ENCODE measurements at places on chromosomes 6 and 20.

DNA sequence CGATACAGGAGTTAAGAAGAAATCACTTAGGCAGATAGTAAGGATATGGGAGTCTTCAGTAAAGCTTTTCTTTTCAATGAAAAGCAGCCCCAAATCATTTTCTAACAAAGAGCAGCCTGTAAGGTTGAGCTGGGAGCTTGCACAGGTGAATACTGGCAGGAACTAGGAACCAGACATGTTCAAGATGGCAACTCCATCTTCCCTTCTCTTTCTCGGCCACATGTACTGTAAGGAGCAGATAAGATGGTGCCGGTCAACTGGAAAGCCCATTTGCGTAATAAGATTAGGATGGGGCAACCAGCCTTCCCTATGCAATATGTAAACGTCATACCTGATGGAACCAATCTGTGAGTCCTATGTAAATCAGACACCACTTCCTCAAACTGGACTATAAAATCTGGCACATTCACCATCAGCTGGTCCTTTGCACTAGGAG is 46.2 kb upstream of the RNGTT start:
- DNase-seq, result no peak

- DNase-seq, result no peak
Measured at GRCh38 chr20:51447097-51447764, 95.3 kb downstream of the NFATC2 start.

GRCh38 chr20:47691625-47692024 is 93.7 kb downstream of the SULF2 start:
- no peak for DNase-seq

- no peak for DNase-seq
Measured at GRCh38 chr20:63409066-63409833, 48.1 kb upstream of the CHRNA4 start.

GRCh38 chr6:130713144-130713543 is 114.1 kb upstream of the SMLR1 start:
- DNase-seq, result no peak

DNA sequence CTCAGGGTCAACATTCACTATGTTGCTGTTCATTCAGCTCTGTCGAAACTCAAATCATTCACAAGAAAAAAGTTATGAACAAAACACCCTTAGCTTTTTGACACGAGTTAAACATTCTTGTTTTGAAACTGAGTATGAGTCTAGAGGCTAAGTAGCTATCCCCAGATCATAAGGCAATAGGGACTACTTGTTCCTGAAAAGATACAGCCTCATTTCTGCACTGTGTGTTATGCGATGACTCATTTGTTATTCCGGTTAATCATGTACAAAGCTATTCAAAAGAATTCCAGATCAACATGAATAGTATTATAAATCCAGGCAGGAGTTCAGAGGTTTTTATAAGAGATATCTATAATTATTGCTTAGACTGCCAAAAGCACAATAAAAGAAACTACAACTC is 908.0 kb downstream of the QKI start:
- no peak for DNase-seq

GRCh38 chr6:16257999-16258708 is 19.8 kb downstream of the GMPR start:
- DNase-seq, result no peak

DNA sequence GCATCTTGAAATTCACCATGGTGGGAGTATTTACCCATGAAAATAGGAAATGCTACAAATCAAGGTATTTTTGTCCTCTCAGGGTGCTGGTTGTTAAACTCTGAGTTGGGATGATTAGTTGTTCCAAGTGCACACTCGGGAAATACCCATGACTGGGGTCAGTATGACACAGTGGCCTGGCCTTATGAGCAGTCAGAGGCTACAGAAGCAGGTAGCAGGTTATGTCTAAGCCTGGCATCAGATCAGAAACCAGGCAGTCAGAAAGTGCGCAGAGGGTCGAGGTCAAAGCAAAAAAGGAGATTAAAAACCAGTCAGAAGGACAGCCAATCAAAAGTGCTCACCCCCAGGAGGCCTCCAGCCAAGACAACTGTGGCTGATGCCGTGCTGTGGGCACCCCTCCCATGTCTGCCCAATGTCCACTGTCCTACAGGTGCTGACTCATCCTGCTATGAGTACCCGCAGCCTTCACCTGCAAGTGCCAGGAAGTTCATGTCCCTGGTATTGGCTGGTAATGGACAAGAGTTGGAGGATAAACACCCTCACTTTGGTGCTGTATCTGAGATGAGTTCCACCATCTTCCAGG is 117.4 kb upstream of the SLC24A3 start:
- no peak for DNase-seq

- no peak for DNase-seq
Measured at GRCh38 chr20:59813948-59814839, 119.2 kb downstream of the SYCP2 start.

- no peak for DNase-seq
Measured at GRCh38 chr6:24453921-24454320, 35.5 kb downstream of the GPLD1 start.

DNA sequence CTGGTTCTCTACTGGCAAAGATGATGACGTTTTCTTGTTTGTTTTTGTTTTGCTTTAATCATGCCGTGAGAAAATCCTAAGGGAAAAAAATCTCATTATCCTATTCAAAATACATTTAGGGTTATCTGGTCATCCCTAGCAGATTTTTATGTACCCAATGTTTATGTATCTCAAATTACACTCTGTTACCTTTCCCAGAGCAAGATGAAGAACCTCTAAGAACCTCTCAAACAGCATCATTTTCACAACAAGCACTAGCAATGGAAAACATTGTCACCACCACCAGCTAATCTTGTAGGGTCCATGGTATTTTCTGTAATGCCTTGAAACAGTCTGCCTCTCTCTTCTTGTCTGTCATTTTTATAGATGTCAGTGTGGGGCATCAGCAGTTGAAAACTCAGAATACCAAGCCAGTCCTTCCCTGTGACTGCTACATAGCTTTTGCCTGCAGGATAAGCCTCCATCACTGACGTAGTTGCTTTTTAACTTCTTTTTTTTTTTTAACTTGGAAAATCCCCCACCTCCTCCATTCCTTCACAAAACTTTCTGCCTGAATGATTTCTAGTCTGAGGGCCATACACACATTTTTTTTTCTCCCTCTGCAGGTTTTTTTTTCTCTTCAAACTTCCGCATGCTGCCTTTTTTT is 2.4 kb upstream of the SNAP25 start:
- DNase-seq, result no peak

DNA sequence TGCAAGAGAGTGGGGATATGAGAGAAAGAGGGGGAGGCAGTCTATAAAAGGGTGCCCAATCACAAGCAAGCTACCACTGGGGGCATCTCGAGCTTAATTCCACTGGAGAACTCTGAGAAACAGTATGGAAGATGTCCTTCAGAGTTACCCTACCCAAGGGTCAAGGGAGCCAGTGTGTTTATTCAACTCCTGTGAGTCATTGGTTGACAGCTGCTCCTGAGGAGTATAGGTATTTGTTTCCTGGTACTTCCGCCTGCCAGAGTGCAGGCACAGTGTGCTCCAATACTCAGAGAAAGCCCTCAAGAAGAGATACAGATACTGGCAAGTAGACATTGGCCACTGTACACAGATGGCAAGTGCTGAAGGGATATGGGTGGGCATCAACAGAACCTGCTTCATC is 49.5 kb downstream of the ARHGAP40 start:
- no peak for DNase-seq

GRCh38 chr6:160000280-160000704 is 31.4 kb downstream of the IGF2R start:
- no peak for DNase-seq

GRCh38 chr6:135044639-135045038 is 10.0 kb downstream of the HBS1L start:
- no peak for DNase-seq

DNA sequence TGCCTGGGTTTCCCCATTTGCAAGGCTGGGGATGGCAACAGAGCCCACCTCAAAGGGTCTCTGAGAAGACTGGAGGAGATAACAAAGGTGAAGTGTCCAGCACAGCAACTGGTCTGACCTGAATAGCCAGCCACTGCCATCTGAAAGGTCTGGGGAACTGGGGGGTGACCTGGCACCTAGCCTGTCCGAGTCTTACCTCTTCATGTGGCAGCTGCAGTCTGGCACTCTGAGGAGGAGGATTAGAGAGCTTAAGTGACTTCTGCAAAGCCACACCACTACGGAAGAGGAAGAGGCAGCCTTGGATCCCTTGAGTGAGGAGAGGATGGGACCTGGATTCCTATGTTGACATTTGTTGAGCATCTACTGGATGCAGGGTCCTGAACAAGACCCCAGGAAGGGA is 22.2 kb downstream of the C20orf203 start:
- no peak for DNase-seq

- no peak for DNase-seq
Measured at GRCh38 chr6:18165751-18166150, 10.5 kb downstream of the KDM1B start.

GRCh38 chr20:53598140-53599043 is 4.8 kb upstream of the ZNF217 start:
- no peak for DNase-seq

DNA sequence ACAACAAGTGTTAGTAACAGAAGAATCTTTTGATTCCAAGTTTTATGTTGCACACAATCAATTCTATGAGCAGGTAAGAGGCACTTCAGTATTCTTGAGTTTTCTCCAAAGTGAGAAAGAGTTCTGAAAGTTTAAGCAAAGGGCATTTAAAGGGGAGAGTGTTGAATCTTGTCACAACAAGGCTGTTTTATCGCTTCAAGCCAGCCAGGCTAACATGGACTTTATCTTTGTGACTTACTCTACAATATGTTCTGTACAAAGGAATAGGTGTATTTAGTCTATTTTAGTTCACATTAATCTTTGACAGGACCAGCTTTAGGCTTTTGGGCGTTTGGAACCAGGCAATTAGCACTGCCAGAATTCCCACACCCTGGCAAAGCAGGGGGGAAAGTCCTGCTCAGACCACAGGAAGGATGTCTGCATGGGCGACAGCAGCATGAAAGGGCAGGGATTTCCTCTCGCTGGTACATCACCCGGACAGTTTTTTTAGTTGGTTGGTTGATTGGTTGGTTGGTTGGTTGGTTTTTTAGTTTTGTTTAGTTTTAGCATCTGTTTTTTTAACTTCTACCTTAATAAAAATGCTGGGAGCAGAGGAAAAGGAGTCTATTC is 395.4 kb upstream of the SOX4 start:
- DNase-seq, result no peak

DNA sequence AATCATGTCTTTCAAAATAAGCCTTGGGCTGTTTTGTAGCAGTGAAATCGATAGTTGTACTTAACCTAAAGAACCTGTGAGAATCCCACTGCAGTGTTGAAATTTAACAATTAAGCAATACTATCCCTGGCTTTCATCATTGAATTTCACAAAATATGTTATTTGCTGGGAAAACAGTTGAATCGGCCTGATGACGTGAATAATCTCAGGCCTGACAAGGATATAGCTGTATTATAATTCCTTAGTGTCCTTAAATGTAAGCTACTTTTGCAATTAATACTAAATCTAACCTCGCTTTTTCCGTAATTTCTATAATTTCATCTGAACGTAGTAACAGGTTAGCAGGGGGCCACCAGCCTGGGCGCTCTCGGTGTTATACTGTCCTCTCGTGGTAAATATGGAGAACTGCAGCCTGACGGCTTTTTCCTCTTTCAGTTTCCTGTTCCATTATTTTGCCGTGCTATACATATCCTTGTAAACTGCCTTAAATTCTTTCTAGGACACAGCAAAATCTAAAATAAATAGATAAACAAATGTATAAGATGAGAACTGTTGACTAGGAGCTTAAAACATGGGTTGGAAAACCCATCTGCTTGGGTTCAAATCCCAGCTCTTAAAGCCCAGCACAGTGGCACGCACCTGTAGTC is 24.0 kb downstream of the MTFR2 start:
- DNase-seq, result peak; percentile 38

DNA sequence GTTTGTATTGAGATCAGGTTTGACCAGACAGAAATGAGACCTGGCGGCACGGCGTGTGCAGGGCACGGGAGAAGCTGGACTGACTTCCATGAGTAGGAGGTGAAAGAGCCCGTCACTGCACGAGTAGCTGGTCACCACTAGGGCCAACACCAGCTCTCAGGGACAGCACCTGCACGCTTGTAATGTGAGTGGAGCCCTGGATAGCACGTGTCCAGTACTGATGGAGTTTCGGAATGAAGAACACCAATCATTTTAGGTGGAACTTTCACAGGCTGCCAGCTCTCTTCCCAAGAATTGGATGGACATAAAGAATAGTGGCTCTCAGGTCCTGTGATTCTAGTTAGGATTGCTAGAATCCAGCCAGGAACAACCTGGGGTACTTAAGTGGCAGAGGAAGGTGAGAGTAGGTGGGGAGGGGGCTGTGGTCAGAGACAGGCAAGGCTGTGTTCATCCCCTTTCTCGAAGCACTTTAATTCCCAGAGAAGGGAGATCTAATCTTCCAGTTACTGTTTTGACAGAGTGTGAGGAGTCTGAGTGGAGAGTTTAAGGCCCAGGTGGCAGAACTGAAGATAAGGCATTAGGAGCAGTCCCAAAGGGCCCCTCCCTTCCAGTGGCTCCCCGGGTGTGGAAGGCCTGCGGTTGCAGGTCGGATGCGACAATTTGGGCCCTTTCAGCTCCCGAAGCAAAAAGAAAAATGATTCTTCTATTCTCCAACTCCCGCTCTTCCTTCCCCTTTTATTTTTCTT is 314.8 kb downstream of the QKI start:
- DNase-seq, result no peak

DNA sequence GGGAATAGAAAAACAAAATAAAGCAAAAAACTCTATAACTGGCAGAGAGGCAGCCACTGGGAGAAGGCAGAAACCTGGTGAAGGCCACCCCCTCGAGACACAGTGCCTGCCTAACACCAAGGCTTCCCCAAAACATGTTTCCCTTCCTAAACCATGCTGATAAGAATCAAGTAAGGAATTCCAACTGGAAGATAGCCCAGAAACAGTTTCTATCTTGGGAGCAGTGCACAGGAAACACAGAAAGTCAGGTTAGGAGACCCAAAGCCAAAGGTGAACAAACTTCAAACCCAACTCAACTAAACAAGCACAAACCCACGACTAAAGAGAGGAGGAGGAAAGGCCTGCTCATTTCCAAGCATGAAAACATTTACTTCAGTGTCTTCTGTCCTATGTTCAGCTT is 433.7 kb upstream of the RGS17 start:
- no peak for DNase-seq

- no peak for DNase-seq
Measured at GRCh38 chr6:31617010-31617409, 2.0 kb downstream of the AIF1 start.

- peak; percentile 16 for DNase-seq
Measured at GRCh38 chr20:38692436-38693411, 31.6 kb upstream of the SLC32A1 start.

GRCh38 chr6:7544597-7544996 is 3.1 kb downstream of the DSP start:
- DNase-seq, result no peak

- DNase-seq, result no peak
Measured at GRCh38 chr6:134111726-134112125, 59.3 kb upstream of the SLC2A12 start.

- no peak for DNase-seq
Measured at GRCh38 chr6:90538278-90539046, 48.4 kb downstream of the MAP3K7 start.

- no peak for DNase-seq
Measured at GRCh38 chr6:79030511-79030910, 47.5 kb downstream of the PHIP start.

Measured in T-helper 2 cell (primary cell).